Fibroblast of villous mesenchyme (primary cell): ENCODE measurements at places on chromosomes 7 and 10. TPM values are rescaled to one million over a fixed set of nuclear protein-coding genes. Genes with fewer than 3 reads are reported as not detected.

GRCh38 chr10:88895250-88895649 is 15.2 kb downstream of the STAMBPL1 start:
- no peak for DNase-seq

- no peak for DNase-seq
Observed at GRCh38 chr10:130224228-130224627, 88.0 kb downstream of the GLRX3 start.

- DNase-seq, result no peak
Observed at GRCh38 chr7:131890176-131890575, 333.7 kb upstream of the PODXL start.

DNA sequence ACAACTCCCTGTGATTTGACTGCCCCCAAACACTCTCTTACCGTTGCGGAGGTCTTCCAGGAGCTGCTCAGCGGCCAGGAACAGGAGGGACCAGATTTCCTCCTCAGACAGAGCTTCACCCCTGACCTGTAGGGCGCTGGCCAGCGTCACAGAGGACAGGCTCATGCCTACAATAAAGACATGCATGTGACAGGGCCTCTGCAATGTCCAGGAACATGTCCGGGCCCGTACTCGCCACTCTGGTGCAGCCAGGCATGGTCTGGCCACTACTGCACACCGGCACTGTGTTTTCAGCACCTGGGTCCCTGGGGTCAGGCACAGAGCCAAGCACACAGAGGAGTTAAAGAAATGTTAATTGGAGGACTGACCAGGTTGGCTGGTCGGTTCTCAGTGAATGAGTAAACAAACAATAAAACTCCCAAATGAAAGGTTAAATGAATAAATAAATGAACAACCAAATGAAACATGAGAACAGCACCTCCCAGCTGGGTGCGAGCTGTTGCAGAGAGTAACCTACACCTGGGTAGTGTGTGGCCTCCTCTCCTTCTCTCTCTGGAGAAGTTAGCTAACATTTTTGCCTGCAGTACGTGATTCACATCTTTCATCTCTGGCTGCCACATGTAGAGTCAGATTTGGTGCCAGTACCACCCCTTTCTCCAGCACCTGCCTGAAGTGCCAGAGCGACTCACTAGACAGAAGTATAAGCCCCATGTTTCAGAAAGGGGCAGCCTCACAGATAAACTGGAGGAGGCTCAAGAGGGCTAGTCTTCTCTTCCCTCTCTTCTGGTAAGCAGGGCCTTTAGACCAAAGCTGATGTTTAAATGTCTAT is 22.8 kb downstream of the FRMPD2 start:
- DNase-seq, result peak; percentile 4

- DNase-seq, result peak; percentile 42
Observed at GRCh38 chr10:72875250-72876055, 18.1 kb upstream of the OIT3 start.

DNA sequence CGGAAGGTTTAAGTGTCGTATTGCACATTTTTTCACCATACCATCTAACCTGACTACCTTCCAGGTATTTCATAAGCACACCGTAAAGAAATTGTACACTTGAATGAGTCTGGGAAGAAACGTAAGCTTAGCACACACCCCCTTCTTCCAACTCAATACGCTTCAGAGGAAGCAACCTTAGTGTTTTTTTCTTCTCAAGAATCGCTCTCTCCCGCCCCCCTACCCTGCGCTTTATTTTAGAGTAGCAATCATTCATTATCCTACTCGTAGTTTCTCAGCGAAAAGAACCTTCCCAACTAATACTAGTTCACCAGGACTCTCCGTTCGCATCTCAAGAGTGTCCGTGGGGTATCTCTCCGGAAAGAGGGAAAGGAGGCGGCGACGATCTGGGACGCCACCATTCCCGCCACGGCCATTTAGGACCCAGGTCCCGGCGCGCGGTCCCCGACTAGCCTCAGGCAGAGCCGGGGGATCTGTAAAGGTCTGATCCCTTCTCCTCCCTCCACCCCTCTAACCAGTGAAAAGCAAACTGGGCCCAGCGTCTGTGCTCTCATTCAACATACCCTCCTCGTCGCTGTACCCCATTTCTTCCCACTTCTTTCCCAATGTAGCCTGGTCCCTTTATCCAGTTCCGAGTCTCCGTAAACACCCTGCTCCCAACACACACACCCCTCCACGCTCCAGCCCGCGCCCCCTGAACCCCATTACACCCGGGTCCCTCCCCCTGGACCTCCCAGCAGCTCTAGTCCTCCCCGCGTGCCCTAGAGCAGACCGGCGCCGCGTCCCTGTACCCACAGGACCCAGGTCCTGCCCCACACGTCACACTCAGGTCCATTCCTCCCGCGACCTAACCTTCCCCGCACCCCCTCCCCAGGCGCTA is 16.0 kb downstream of the MYOZ1 start:
- peak; percentile 24 for DNase-seq

DNA sequence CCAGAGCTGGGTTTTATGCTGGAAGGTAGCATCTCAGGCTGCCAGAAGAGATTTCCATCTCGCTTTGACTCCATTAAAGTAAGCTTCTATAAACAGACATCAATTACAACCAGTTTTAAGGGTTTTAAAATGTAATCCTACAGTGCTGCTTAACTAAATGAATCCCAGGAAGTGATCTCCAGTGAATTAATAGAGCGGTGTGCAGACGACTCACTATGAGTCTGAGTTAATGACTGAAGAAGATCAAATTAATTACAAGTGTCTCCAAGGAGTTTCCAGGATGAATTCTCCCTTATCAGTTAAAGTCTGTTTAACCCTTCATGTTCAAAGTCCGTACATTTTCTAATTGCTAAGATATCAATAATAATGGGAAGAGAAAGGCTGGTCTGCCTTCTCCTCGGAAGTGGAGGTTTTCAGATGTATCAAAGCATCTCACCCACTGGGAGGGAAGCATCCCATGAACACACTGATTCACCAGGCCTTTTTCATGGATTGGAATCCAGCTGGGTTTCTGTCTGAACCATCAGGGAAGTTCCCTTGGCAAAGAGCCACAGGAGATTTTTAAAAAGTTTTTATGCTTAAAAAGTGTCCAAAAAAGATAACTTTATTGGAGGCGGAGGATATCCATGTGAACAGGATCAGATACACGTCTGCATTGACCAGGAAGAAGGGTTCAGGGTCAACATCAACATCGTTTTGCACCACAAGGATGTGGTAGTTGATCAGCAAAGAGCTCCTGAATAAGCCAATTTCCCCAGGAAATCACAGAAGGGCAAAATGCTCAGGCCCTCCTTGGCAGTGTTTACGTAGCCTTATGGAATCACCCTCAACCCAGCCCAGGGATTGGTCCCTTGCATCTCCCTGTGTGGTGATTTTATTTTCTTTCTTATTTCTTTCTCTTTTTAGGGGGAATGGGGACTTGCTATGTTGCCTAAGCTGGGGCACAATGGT is 288.2 kb downstream of the POU6F2 start:
- no peak for DNase-seq

DNA sequence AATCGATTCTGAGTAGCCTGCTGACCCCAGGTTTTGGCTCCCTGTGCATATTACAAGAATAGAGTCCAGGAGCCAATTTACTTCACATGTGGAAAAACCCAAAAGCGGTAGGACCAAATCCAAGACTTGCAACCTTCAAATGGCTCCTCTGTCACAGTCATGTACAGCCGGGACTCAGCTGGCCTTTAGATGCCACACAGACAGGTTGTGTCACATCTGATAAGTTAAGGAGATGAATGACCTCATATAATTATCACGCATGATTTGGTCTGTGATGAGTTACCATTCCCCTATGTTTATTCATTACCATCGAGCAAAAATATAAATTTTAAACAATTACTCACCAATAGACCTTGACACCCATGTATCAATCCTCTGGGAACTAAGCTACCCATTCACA is 14.2 kb downstream of the CACNA2D1 start:
- DNase-seq, result no peak

DNA sequence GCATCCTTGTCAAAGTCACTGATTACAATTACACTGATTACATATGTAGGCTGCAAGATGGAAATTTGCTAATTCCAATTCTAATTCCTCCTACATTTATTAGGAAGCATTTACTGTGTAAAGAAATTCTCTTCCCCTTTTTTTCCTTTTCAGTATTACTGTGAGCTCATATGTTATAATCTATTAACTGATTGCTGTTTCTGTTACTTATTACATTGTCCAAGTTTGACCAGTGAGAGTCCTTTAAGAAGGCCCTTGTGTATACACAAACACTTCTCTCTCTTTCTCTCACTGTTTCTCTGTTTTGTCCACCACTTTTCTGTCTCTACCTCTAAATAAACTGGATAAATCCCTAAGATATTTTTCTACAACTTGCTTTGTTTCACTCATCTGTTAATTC is 31.5 kb downstream of the PHF14 start:
- DNase-seq, result no peak

GRCh38 chr7:117251687-117252086 is 71.2 kb downstream of the WNT2 start:
- peak; percentile 85 for DNase-seq

- no peak for DNase-seq
Observed at GRCh38 chr10:12564173-12564572, 214.8 kb downstream of the CAMK1D start.

GRCh38 chr10:13072339-13072738 is 27.6 kb upstream of the OPTN start:
- DNase-seq, result no peak

GRCh38 chr10:114713525-114714090 is 55.5 kb upstream of the ABLIM1 start:
- DNase-seq, result no peak

DNA sequence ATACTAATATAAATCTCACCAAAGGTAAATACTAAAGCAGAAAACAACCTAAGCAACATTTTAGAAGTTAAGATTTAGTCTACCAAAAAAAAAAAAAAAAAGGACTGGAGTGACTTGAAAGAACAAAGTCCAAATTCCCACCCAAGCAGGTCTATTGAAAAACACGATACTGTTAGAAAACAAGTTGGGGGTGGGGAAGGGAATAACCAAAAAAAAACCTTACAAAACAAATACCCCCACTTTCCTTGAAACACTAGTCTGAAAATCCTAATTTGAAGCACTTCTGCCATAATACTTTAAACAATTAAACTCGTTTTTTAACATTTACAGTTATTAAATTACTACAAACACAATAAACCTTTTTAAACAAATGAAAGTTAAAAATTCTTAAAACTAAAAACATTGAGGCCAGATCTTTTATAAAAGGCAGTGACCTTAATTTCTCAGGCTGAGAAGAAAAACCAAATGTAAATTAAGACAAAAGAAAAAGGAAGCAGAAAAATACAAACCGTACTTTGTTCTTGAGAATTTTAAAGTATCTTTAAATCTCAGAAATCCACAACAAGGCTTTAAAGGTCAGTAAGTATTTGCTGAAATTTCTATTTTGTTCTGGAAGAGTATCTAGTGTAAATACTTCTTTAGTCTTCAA is 135.1 kb downstream of the NRBF2 start:
- DNase-seq, result peak; percentile 58

- DNase-seq, result no peak
Observed at GRCh38 chr10:7168414-7168813, 242.4 kb downstream of the SFMBT2 start.

DNA sequence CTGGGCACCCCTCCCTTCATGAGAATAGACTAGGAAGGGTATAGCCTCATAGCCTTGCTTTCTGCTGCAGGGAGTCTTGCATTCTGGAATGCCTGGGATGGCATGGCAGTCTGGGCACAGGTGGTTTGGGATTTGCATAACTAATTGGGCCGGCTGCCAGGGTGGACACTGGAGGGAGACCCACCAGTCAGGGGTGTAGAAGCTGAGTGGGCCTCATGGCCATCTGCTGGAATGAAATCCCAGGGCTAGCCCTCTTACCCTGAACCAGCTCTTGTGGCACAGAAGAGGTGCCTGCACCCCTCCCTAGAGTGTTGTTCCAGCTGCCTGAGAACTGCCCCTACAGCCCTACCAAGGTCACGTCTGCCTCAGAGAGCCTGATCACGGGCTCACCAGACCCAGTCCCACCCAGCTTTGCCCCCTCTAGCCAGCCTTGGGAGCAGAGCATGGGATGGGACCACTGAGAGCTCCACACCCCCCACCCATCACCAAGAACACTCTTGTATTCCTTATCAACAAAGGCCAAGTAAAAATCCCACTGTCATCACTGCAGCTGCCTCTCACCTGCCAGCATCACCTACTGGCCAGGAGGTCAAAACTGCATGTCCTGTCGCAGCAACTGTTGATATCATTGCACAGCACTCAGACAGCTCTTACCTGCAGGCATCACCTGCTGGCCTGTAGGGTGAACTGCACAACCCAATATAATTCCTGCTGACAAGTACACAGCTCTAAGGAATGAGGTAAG is 148.9 kb downstream of the ZEB1 start:
- no peak for DNase-seq

GRCh38 chr7:3063016-3063753 is 19.5 kb upstream of the CARD11 start:
- DNase-seq, result no peak

- no peak for DNase-seq
Observed at GRCh38 chr10:106053061-106053460, 1111.4 kb downstream of the SORCS1 start.

DNA sequence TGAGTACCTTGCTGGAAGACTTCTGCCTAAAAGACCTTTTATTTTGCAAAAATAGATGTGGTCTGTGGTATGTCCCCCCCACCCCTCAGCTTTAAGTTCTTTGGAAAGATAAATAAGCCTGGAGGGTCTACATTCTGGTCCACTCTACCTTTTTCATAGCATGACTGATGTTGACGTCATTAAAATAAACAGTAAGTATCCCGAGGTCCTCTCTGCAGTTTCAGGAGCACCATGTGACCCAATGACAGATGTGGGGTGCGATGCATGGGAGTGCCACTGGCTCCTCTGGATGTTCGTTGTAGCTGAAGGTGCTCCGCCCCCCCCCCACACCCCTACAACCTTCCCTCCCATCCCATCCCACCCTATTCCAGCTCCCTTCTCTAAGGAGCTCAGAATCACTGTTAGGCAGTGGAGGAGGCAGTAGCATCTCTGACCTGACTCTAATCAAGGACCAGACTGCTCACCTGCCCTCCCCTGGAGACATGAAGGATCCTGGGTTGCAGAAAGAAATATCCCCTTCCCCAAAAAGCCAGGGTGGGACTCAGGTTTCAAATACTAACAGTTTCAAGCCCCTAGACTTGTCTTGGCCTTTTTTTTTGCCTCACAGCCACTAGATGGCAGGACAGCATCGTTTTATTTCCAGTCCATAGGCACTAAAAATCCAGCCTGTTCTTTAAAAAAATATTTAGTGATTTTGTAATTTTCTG is 25.1 kb downstream of the CASP7 start:
- DNase-seq, result peak; percentile 62

GRCh38 chr10:13143766-13144165 is 17.6 kb upstream of the MCM10 start:
- DNase-seq, result no peak

DNA sequence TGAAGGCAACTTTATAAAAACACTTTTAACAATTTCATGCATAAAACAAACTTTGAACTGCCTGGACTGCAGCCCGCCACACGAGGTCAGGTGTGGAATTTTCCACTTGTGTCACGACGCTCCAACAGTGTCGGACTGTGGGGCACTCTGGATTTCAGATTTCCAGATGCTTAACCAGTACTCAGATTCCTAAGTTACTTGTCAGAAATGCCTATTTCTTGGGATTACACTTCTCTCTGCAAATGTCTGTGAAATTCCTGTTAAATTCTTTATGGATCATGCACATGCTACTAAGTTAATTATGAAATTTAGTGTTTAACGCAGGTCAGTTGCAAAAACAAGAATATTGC is 473 bp upstream of the GPER1 start:
- peak; percentile 53 for DNase-seq

The IQUB gene
- total RNA-seq, result 0.43 and 0.97 TPM in 2 replicates

The IGFBP1 gene
- total RNA-seq, result under 0.01 TPM in 1 of 2 replicates, not detected in the other

The LIPF gene
- total RNA-seq, result not detected in 2 replicates

The GPR26 gene
- total RNA-seq, result not detected in 2 replicates

The LAMB1 gene
- total RNA-seq, result 438 and 483 TPM in 2 replicates

The HERC4 gene
- 118 and 225 TPM in 2 replicates for total RNA-seq

The ATRNL1 gene
- 8.4 and 13.0 TPM in 2 replicates for total RNA-seq

The TMEM213 gene
- not detected in 2 replicates for total RNA-seq

The OR2A1 gene
- under 0.01 TPM in 2 replicates for total RNA-seq

The EPO gene
- not detected in 2 replicates for total RNA-seq
